ENCODE measurements at places on chromosomes 12 and 14. TPM values are rescaled to one million over a fixed set of nuclear protein-coding genes. Genes with fewer than 3 reads are reported as not detected.

Gene DPPA3
- total RNA-seq: not detected

Gene TAS2R42
- total RNA-seq: not detected

DNA sequence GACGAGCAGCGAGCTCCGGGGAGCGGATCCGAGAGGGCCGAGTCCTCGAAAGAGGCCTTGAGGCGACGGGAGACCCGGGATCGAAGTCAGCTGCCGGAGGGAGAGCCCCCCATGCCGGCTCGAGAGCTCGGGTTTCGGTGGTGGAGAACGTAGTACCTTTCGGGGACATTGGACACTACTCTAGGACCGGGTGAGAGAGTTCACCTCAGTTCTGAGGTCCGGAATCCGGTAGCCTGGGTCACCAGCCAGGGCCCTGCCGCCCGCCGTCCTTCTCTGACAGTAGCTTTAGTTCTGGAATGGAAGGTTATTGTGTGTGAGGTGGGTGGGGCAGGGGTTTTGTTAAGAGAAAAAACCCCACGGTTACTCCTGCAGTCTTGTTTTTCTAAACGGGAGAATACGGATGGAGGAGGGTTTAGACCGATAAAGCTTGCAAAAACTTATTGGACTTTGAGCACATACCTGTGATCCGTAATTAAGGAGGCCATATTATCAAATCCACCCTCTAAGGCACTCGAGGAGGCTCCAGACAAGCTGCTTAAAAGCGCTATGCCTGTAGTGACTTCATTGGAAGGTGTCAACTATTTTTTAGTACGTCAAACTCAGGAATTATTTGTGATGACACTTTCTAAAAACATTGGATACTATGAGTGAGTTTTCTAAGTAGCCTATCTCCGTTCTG lies 765 bp downstream of the SCYL2 start:
- peak overlapping the region; percentile 54 for H3K27ac ChIP-seq
- H3K4me1 ChIP-seq: peaks cover 3% of the 10 kb centered on the region
- H3K27me3 ChIP-seq: no peaks in the 10 kb centered on the region
- H3K36me3 ChIP-seq: no peaks in the 10 kb centered on the region
- DNase-seq: peak; percentile 37

DNA sequence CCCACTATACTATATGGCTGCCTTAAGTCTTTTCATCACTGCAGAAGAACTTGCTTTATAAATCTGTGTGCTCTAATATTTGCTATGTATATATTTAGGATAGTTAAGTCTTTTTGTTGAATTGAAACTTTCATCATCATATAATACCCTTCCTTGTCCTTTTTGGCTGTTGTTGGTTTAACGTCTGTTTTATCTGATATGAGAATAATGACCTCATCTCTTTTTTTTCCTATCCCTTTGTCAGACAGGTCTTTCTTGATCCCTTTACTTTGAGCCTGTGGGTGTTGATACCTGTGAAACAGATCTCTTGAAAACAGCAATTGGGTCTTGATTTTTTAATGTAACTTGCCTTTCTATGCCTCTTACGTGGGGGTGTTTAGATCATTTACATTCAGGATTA lies 316.3 kb downstream of the TMTC2 start:
- no peaks in the 10 kb centered on the region for H3K27me3 ChIP-seq
- DNase-seq: no peak
- H3K4me1 ChIP-seq: no peaks in the 10 kb centered on the region
- H3K36me3 ChIP-seq: no peaks in the 10 kb centered on the region
- H3K4me3 ChIP-seq: no peak overlapping the region

- H3K36me3 ChIP-seq: no peaks in the 10 kb centered on the region
- H3K4me3 ChIP-seq: no peak overlapping the region
- no peak overlapping the region for H3K27ac ChIP-seq
- DNase-seq: no peak
Measured at GRCh38 chr14:34548472-34548981, 9.0 kb upstream of the EAPP start.

DNA sequence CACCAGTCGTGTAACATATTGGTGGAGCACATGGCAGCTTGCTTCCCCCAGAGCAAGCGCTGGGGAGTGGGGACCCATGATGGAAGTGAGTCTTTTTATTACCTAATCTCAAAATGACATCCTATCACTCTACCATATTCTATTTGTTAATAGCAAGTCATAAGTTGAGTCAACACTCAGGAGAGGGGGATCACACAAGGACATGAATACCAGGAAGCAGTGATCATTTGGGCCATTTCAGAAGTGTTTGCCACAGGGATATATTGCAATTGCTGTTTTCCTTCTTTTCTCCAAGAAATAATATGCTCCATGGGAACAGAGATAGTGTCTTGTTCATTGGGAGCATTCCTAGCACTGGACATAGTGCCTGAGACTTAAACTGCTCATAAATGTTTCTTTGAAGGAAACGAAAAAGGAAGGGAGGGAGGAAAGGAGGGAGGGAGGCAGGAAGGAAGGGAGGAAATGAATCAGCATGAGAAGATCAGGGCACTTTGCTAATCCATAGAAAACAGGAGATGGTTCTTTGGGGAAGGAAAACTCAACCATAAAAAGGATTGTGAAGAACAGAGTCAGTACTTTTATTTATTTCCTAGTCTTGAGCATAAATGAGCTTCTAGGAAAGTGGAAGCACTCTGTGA lies 39.2 kb upstream of the EEA1 start:
- no peaks in the 10 kb centered on the region for H3K36me3 ChIP-seq
- DNase-seq: peak; percentile 13
- H3K27ac ChIP-seq: no peak overlapping the region
- peaks cover 8% of the 10 kb centered on the region for H3K4me1 ChIP-seq
- no peaks in the 10 kb centered on the region for H3K27me3 ChIP-seq
- no peak overlapping the region for H3K4me3 ChIP-seq
